HT-29 (cell line): ENCODE measurements at places on chromosomes 6 and 20.

DNA sequence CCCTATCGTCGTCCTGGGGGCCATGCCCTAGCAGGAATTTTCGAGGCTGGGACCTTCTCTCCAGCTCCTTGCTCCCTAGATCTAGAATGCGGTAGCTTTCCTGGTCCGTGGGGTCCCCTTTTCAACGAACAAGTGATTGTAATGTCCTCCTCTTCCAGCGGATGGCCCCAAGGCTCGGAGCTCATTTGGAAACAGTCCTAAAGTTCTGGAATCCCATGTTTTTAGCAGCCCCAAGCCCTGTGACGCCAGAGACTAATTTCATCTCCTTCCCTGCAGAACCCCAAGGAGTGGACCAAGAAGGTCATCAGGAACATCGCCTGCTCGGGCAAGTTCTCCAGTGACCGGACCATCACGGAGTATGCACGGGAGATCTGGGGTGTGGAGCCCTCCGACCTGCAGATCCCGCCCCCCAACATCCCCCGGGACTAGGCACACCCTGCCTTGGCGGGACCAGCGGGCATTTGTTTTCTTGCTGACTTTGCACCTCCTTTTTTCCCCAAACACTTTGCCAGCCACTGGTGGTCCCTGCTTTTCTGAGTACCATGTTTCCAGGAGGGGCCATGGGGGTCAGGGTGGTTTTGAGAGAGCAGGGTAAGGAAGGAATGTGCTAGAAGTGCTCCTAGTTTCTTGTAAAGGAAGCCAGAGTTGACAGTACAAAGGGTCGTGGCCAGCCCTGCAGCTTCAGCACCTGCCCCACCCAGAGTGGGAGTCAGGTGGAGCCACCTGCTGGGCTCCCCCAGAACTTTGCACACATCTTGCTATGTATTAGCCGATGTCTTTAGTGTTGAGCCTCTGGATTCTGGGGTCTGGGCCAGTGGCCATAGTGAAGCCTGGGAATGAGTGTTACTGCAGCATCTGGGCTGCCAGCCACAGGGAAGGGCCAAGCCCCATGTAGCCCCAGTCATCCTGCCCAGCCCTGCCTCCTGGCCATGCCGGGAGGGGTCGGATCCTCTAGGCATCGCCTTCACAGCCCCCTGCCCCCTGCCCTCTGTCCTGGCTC lies 48.5 kb downstream of the PYGB start:
- DNase-seq = peak; percentile 64

- DNase-seq = no peak
These were observed 26.1 kb upstream of the C20orf204 start for GRCh38 chr20:64009811-64010387.

DNA sequence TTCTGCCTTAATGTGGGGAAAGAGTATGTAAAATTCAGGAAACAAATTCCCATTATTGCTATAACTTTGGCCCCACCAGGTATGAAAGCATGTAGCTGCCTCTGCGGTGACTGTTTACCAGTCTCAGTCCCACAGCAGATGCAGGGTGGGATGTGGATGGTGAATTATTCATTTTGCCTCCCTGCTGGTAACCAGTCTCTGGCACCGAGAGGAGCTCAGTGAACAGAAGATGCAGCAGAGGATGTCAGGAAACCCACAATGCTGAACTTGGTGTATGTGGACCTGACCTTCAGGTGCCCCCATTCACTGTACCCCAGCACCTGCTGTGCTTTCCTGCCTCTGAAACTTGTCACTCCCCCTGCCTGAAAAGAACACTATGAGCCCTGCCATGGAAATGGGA lies 8.8 kb upstream of the METTL24 start:
- no peak for DNase-seq

GRCh38 chr20:2101057-2101864 lies at the start of gene STK35:
Gene STK35, plus strand, starts transcription at chr20:2101827. Its CDS starts 55 bp downstream, at chr20:2101882.
- DNase-seq = no peak

DNA sequence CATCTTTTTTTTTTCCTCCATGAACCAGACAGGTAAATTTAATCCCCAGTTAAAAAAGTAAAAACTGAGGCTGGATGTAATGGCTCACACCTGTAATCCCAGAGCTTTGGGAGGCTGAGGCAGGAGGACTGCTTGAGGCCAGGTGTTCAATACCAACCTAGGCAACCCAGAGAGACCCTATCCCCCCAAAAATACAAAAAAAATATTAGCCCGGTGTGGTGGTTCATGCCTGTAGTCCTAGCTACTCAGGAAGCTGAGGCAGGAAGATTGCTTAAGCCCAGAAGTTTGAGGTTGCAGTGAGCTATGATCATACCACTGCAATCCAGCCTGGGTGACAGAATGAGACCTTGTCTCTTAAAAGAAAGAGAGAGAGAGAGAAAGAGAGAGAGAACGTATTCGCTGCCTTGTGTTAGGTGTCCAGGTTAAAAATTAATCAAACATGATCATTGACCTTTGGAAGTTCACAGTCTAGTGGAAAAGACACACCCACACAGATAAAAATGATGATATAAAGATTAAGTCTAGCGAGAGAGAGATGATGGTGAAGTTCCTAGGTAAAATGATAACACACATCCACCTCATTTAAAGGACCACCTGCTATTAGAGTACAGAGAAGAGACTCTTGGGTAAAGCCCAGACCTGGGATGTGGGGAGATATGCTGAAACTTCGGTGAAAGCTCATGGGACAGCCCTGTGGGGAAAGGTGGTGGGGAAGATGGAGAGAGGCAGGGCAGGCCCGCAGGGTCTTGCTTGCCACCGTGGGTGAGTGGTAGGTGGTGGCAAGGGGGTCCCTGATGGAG lies 4.8 kb upstream of the NHSL1 start:
- peak; percentile 61 for DNase-seq

- no peak for DNase-seq
These were observed 143.3 kb downstream of the SMOC2 start for GRCh38 chr6:168584249-168584648.

DNA sequence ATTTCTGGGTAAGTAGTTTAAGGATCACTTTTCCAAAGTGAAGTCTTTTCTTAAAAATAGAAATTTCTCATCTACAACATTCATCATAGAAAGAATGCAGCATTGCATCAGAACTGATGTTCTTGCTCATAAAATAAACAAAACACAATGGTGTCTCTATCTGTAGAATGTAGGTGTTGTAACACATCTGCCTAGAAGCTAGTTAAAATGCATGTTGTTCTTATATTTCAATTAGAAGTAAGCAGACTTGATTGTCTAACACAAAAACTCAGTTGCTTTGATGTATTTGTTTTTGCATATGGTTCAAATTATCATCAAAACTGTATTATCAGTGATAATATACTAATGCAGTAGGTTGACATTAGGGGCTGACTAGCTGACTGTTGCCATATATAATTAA lies 654.7 kb upstream of the FLRT3 start:
- no peak for DNase-seq

DNA sequence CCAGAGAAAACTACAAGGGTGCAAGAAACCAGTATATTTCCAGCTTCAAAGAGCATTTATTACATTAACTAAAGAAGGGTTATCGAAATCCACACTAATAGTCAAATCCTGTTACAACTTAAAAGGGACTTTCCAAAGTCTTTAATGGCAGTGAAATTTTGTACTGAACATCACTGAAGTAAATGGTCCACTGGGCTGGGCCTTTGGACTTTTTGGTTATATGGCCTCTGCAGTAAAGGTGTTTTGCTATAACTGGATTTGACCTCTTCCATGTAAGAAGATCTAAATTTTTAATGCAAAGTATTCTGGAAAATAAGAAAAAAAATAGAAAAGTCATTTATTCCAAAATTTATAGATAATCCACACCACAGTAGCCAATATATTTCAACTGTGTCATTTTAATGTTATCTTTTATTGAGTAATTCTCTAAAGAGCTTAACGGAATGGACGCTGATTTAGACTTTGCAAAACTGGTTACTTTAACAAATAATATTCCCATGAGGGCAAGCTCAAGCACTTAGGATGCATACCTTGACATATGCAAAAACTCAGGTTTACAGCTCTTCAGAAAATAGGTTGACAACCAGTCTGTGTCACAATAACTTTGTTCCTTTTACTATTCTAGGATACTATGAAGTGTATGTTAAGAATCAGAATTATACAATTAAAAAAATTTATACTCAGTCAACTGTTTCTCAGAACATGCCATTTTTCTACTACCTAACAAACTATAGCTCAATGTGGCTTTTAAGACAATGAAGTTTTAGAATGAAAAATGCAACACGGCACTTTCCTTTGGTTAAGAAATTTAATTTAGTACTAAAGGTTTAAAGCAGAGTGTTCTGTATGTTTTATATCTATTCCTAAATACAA lies 7.0 kb downstream of the RBM39 start:
- DNase-seq = no peak

DNA sequence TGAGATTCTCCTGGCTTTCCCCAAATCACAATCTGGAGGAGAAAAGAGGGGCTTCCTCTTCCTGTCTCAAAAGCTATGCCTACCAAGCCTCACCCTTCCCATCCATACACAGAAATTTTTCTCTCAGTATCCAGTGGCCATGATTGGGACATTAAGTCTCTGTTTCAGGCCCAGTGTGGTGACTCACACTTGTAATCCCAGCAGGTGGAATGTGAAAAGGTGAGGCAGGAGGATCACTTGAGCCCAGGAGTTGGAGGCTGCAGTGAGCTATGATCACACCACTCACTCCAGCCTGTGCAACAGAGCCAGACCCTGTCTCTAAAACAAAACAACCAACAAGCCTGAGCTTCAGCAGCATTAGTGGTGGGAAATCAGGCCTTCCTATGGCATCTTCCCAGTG lies 210.0 kb downstream of the OGFRL1 start:
- no peak for DNase-seq

- DNase-seq = no peak
These were observed 95.2 kb downstream of the FAM217A start for GRCh38 chr6:3983778-3984177.

DNA sequence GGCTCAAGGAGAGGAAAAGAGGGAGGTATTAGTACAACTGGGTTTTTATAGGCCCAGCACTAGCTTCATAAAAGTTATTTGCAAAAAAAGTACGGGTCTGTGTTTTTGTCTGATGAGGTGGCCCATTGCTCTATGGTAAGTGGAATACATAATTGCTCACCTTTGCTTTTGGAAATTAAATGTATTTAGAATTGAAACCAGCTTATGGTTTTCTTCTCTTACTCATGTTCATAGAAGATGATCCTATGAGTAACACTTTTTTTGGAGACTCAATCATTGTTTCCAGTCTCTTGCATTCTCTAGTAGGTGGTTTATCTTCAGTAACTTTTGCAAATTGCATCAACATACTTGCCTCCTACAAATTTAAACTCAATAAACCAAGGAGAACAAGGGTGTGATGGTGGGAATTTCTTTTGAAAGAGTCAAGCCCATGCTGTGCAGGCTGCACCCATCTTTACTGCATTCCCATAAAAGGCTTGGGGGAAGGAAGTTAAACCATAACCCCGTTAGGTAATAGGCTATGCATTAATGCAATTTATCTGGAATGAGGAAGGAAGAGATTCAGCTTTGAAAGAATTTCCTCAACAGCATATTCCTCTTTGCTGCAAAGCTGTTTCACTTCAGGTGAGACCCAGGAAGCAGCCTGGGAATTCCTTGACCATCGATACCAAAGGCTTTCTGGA lies 48.5 kb upstream of the EDN1 start:
- peak; percentile 52 for DNase-seq

- DNase-seq = no peak
These were observed 64.6 kb downstream of the SNX5 start for GRCh38 chr20:17904027-17904426.

- no peak for DNase-seq
These were observed 132.9 kb upstream of the PMEPA1 start for GRCh38 chr20:57842720-57843119.

GRCh38 chr6:36912586-36912985 lies 26.8 kb downstream of the C6orf89 start:
- DNase-seq = peak; percentile 67

DNA sequence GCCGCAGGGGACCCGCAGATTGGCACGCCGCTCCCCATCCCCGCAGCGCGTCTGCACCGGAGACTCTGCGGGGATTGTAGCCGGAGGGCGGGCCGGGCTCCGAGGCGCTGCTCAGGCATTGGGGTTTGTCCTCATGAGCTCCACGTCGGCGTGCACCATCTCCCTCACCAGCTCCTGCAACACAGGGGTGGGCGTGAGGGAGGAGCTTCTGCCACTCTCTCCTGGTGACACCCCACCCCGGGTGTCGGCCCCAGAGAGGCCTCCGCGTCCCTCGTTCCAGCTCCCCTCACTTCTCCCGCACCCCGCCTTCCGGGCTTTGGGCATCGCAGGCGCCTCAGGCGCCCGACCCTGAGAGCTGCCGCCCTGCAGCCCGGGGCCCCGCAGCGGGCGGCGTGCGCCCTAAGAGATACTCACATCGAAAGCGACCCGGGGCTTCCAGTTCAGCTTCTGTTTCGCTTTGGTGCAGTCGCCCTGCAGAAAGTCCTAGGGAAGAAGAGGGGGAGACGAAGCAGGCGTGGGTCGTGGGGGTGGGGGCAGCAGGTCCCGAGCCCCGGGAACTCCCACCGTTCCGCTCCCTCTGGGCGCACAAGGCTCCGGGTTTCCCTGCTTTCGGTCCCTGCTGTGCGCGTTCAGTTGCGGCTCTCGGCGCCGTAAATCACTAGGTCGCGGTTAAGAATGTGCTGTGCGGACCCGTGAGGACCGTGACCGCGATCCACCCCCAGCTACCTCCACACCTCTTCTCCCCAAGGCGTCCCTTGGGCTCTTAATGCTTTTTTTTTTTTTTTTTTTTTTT lies 14.5 kb downstream of the FOXC1 start:
- DNase-seq = no peak

GRCh38 chr20:58094160-58094559 lies 134.3 kb downstream of the ANKRD60 start:
- no peak for DNase-seq

DNA sequence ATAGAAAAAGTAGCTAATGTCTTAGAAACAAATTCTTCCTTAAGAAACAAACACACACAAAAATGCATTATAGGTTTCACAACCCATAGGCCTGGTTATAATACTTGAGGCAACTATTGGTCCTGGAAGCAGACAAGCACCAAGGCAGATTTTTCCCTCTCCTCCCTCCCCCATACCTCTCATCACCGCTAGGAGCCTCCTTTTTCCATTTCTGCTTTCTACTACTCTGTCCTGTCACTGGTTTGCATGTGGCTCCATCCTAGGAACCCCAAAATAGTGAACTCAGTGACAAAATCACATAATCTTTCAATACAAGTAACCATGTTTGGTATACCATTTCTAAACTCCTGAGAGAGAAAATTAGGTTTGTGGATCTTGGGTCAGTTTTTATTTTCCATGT lies 66.1 kb downstream of the HMGCLL1 start:
- no peak for DNase-seq

DNA sequence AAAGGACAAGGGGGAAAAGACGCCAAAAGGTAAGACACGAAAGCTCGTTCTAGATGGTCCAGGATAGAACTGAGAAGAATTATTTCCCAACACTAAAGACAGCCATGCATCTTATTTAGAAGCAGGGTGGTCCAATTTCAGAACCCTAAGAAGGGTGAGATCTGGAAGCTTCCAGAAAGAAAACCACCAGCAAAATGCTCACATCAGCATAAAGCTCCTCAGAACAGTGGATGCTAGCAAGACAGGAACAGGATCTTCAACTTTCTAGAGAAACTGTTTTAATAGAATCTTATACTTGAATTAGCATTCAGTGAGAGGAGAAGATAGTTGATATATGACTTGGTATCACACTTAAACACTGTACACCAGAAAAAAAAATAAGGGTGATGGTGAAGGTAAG lies 101.5 kb downstream of the ZFP64 start:
- DNase-seq = no peak

GRCh38 chr20:32790751-32791057 lies 28.5 kb downstream of the DNMT3B start:
- DNase-seq = no peak
